ENCODE measurements at places on chromosomes 6 and 20.

- DNase-seq: no peak
These were observed 146 bp downstream of the ZNFX1 start for GRCh38 chr20:49277786-49278035.

DNA sequence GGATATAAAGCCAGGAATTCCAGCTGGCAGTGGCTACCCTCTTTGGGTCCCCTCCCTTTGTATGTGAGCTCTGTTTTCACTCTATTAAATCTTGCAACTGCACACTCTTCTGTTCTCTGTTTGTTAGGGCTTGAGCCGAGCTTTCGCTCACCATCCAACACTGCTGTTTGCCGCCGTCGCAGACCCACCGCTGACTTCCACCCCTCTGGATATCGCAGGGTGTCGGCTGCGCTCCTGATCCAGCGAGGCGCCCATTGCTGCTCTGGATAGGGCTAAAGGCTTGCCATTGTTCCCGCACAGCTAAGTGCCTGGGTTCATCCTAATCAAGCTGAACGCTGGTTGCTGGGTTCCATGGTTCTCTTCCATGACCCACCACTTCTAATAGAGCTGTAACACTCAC is 1433.5 kb upstream of the ADGRB3 start:
- no peak for DNase-seq

DNA sequence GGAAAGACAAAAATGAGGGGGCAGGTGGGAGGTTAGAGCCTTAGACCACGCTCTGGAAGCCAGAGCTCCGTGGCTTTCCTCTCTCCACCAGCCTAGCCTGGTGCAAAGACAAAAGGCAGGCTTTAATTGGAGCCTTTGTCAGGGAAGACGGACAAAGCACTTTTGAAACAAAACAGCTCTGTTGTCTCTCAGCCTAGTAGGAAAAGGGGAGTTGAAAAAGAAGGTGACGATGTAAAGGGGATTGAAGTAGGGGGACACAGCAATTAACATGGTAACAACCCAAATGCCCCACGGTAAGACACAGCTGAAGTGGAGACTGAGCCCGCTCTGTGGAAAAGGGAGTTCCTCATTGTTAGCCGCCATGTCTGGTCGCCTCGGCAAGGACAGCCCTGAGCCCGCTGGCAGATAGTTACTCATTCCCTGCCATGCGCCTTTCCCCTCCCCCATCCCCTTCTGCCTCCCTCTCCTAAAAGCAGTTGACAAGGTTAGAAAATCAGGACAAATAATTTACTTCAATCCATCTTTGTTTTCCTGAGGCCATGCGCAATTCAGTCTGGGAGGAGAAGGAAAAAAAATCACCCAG is 93.0 kb downstream of the TCP11 start:
- DNase-seq: no peak

GRCh38 chr20:52601295-52601971 is 370.7 kb upstream of the TSHZ2 start:
- peak; percentile 66 for DNase-seq

DNA sequence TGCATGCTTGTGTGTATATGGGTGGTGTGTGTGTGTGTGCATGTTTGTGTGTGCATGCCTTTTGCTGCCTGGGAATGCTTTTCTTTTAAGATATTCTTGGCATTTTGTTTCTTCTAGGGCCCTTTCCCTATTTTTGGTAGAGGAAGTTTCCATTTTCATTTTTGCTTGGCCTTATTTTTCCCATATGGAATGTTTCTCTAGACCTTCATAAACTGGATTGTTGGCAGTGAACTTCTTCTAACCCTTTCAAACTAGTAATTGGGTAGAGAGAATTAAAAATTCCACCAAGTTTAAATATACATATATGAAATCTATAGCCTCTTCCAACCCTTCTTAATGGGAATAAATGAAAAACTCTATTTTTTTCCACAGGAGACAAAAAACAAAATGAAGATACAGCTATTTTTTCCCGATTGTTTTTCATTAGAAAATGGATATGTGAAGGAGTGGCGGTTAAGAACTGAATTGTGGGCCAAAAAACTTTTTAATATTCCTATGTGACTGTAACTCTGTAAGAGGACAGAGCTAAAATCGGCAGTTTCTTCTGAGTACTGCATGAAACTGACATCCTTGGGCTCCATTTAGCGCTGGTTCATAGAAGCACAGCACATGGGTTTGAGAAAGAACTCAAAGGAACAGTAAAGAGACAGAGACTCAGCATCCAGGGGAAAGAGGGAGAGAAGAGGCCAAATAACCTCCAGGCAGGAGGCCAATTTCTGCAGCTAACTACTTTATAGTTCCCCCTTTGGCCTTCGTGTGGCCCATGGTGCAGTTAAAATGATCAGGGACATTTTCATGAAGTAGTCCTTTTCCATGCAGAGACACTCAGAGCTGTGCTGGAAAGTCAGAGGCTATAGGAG is 102.1 kb downstream of the TMEM170B start:
- DNase-seq: no peak

DNA sequence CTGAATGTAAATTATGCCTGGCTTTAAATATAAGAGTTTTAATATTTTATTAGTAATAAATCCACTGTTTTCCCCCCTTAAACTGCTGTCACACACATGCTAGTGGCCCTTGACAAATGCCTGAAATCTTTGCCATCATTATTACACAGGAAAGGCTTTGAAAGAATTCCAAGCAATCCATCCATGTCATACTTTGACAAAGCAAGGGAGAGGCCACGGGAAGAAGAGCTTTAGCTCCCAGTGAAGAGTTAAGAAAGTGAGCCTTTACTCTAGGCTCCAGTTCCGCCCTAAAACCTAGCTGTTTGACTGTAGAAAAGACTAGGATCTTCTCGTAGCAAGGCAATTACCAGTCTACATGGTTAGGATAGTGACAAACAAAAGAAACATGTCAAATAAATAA is 147.9 kb downstream of the GMDS start:
- no peak for DNase-seq

- DNase-seq: no peak
These were observed 341.0 kb upstream of the SULF2 start for GRCh38 chr20:48126227-48126740.

DNA sequence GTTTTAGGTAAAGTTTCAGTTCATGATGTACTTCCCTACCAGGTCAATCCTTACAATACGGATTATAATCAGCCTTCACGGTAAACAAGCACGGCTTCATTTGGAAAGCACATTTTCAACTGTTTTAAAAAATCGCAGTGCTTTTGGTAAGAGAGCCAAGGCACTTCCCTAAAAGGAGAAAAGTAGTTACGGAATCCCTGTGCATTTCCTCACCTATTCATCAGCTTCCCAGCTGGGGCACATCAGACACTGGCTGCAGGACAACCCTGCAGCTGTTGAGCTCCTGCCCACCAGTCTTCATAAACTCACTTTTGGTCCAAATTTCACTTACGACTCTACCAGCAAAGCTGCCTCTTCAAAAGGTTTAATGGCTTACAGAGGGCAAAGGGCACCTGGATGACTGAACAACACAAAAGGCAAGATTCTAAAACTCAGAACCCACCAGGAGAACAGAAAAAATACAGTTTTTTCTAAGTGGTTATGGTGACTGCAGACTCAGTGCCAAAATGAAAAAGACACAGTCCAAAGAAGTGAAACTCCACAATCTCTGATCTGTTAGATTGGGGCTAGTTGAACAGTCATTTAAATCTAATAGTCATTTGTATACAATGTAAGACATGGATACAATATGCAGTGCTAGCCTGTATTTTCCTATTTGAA is 7.5 kb downstream of the SNX5 start:
- no peak for DNase-seq
